ENCODE measurements at places on chromosomes 4 and X. TPM values are rescaled to one million over a fixed set of nuclear protein-coding genes. Genes with fewer than 3 reads are reported as not detected.

DNA sequence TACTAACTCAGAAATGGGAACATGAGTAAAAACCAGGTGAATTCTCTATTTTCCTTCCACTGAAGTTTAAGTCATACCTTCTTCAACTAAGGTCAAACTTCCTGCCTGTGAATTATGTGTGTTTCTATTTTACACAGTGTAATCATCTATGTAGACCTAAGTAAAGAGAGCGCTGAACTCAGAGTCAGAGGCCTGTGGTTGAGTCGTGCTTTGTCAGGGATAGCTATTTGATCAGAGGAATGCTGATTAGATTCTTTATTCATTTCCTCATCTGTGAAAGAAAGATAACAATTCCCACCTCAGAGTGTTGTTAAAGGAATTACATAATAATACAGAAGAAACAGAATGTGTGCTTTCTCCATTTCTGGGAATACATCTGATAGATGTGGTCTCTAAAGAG is 654.1 kb downstream of the STIM2 start:
- no peaks in the 10 kb centered on the region for H3K36me3 ChIP-seq
- H3K4me3 ChIP-seq: no peak overlapping the region
- H3K27ac ChIP-seq: no peak overlapping the region

GRCh38 chr4:83013902-83014301 is 3.3 kb upstream of the LIN54 start:
- no peaks in the 10 kb centered on the region for H3K27me3 ChIP-seq
- H3K4me1 ChIP-seq: no peaks in the 10 kb centered on the region
- no peak for DNase-seq
- no peak overlapping the region for H3K4me3 ChIP-seq

The MAGIX gene
- 2.1 TPM for total RNA-seq

The ATP8A1 gene
- 21.6 TPM for total RNA-seq

DNA sequence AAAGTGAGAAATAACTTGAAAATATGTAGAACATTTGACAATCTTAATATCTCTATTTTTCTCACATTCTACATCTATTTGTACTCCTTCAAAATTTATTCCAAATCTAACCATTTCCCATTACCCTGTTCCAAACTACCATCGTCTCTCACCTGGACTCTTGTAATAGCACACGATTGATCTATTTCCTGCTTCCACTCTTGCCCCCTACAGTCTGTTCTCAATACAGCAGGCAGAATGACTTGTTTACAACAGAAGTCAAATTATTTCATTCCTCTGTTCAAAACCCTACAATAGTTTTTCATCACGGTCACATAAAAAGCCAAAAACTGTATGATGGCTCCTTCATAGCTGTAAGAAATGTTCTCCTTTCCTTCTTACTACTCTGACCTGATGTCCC is 21.1 kb upstream of the LUZP4 start:
- no peaks in the 10 kb centered on the region for H3K27me3 ChIP-seq
- no peak overlapping the region for H3K27ac ChIP-seq
- H3K4me1 ChIP-seq: no peaks in the 10 kb centered on the region
- DNase-seq: no peak

The FAM120C gene
- 16.0 TPM for total RNA-seq

The CENPU gene
- total RNA-seq: 0.72 TPM

GRCh38 chr4:74085669-74086068 is 13.3 kb downstream of the CXCL2 start:
- H3K27ac ChIP-seq: no peak overlapping the region
- no peak for DNase-seq
- H3K36me3 ChIP-seq: no peaks in the 10 kb centered on the region
- no peak overlapping the region for H3K4me3 ChIP-seq

DNA sequence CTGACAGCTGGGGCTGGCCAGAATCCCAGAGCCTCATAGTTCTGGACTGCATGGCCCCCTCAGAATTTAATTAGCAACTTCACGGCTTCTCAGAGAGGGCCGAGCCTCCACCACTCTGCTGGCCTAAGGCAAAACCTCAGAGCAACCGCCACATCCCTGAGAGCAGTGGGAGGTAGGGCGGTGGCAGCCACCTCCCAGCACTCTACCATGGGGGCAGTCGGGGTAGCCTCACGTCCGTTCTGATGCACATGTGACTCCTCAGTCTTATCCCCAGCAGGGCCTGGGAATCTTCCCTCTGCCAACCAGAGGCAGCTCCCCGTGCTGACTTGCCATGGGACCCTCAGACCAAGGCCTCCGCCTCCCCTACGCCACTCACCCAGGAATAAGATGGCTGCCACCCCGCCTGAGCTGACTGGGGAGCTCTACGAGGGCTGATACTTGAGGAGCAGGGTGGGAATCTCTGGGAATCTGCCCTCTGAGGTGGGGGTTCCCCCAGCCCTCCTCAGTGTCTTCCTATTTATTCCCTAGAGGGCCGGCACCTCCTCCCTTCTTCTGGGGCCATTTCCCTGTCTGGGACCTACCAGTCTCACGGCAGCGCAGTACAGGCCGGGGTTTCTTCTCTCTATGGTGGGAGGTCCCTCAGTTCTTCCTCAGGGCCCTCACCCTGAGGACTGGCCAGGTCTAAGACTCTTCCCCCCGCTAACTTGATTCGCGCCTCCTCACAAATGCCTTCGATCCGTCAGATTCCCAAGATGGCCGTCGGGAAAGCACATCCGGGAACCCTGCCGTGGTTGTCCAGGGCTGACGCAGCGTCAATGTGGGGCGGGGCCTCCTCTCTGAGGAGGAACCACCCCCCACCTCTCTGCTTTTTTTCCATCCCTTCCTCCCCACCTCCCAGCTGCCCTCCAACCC is at the start of gene MAGEC2:
Gene MAGEC2 (minus strand): TSS at position 769 of the 912 bp plus-strand sequence. CDS start 1,303 bp downstream, outside the sequence.
- no peaks in the 10 kb centered on the region for H3K4me1 ChIP-seq
- H3K27ac ChIP-seq: no peak within 1 kb of the TSS
- no peaks in the 10 kb centered on the region for H3K36me3 ChIP-seq

DNA sequence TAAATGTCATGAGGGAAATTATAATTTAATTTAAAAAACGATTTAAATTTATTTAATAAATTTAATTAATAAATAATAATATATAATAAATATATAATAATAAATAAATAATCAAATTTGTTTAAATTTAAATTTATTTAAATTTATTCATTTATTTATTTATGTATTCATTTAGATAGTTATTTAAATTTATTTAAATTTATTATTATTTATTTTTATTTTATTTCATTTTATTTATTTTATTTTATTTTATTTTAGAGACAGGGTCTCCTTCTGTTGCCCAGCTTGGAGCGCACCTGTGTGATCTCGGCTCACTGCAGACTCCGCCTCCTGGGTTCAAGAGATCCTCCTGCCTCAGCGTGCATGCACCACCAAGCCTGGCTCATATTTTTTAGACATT is 18.4 kb upstream of the PPP2R3B start:
- H3K4me1 ChIP-seq: no peaks in the 10 kb centered on the region
- DNase-seq: no peak
- no peaks in the 10 kb centered on the region for H3K27me3 ChIP-seq
- H3K4me3 ChIP-seq: no peak overlapping the region

The NR3C2 gene
- 11.0 TPM for total RNA-seq

- no peaks in the 10 kb centered on the region for H3K4me1 ChIP-seq
- H3K4me3 ChIP-seq: no peak overlapping the region
- no peak for DNase-seq
- no peaks in the 10 kb centered on the region for H3K27me3 ChIP-seq
- no peaks in the 10 kb centered on the region for H3K36me3 ChIP-seq
Measured at GRCh38 chr4:153181700-153182099, 22.5 kb upstream of the TRIM2 start.

The NOCT gene
- 0.97 TPM for total RNA-seq

All from ovary (tissue), 10 donors.